ENCODE measurements at places on chromosomes 16 and 17. TPM values are rescaled to one million over a fixed set of nuclear protein-coding genes. Genes with fewer than 3 reads are reported as not detected.

DNA sequence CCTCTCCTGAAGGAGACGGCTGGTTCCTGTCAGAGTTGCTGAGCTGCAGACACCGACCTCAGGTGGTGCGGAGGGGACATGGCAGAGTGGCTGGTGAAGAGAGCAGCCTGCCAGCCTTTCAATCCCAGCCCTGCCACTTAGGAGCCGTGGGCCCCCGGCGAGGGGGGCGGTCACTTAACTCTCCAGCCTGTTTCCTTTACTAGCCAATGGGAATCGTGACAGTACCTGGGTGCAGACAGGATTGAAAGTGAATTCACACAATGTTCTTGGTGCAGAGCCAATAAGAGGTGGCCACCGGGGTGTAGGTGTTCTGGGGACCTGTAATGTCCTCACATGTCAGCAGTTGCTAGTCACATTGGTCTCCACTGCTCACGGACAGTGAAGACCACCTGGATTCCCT lies 13.5 kb downstream of the ACE start:
- no peak for DNase-seq

DNA sequence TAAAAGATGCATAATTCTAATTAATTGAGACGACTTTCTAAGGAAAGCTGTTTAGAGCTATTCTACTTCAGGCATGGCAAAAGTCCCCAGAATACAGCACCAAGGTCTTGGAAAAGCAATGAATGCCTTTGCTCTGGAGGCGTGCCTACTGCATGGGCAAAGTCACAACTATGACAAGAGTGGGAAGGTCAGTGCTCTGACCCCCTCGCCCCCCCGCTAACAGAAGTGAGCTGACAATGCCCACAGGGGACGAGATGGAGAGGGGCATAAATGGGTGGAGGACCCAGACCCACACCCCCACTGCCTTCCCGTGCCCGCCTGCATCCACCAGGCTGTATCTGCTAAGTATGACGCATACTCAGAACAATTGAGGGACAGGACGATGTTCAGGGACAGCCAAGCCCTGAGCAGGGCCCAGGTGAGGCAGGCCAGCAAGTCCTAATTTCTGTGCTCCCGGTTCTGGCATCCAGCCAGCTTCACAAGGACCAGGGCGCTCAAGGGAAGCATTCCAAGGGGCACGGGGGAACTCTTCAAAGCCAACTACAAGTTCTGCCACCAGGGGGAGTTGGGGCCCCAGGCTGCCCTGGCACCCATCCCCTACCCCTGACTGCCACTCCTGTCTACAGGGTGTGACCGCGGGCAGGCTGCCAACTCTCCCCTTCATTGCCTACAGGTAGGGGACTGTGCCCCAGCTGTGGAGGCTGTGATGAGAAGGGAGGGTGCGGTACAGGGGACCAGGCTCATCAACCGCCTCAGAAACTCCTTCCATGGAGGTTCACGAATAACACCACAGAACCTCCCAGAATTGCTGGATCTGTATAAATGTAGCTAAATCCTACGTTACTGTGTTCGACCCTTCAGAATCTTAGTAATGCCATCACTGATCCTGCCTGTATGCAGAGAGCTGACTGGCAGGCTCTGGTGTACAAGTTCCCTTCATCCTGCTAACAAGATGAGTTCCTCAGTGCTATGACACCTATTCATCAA lies 20.8 kb downstream of the NPRL3 start:
- DNase-seq = peak; percentile 23

DNA sequence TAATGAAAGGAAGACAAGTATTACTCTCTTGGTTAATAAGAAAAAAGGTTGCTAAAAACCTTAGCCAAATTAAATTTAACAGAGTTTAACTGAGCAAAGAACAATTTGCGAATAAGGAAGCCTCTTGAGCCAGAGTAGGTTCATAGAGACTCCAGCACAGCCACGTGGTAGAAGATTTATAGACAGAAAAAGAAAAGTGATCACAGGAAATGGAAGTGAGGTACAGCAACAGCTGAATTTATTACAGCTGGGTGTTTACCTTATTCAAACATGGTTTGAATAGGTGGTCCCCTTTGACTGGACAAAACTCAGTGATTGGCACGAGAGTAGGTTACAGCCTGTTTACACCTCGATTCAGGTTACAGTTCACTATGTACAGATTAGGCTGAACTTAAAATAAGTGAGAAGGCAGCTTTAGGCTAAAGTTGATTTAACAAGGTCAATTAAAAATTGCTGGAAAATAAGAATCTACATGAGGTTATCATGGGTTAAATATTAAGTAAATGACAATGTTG lies 3.3 kb upstream of the CCL15 start:
- no peak for DNase-seq

DNA sequence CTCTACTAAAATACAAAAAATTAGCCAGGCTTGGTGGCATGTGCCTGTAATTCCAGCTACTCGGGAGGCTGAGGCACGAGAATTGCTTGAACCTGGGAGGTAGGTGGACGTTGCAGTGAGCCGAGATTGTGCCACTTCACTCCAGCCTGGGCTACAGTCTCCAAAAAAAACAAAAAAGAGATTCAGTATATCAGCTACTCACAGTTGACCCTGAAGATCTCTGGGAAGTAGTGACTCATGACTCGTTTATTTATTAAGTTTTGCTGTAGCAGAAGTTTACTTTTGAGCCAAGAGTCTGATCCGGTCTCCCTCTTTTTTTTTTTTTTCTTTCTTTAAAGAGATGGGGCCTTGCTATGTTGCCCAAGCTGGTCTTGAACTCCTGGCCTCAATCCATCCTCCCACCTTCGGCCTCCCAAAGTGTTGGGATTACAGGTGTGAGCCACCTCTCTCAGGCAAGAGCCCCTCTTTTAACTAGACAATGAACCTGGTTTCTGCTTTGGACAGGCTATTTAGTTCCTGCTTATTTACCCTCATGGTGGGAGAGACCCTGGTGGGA lies 4.4 kb downstream of the MVP start:
- DNase-seq = peak; percentile 61

DNA sequence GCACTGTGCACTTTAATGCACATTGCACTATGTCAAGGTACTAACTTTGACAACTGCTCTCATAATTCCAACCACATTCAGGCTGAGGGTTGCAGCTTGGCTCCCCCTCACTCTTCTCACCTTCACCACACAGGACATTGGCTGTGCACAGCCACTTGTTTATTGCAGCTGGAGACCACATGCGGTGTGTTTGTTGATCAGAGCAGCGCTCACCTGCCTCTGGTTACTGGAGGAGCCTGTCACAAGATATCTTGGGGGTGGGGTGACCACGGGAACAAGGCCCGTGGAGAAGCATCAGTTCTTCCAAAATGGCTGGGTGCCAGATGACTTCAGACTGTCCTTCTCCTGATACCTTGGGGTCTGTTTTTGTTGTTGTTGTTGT lies 10.6 kb upstream of the CCL5 start:
- DNase-seq = no peak

GRCh38 chr16:12419151-12419550 lies 384.5 kb downstream of the CPPED1 start:
- DNase-seq = no peak

GRCh38 chr17:57319806-57320205 lies 63.5 kb downstream of the MSI2 start:
- DNase-seq = no peak

- DNase-seq = peak; percentile 19
Observed at GRCh38 chr17:80637048-80637781, 92.6 kb downstream of the RPTOR start.

- no peak for DNase-seq
Observed at GRCh38 chr16:89842471-89843408, 14.5 kb downstream of the SPIRE2 start.

GPR139 gene
- not detected for total RNA-seq

C1QTNF8 gene
- not detected for total RNA-seq

ITGB4 gene
- 297 TPM for total RNA-seq
